ENCODE measurements at places on chromosomes 2 and 18.
A peak's percentile ranks its signal among the peaks of the same experiment; 100 is the strongest.

DNA sequence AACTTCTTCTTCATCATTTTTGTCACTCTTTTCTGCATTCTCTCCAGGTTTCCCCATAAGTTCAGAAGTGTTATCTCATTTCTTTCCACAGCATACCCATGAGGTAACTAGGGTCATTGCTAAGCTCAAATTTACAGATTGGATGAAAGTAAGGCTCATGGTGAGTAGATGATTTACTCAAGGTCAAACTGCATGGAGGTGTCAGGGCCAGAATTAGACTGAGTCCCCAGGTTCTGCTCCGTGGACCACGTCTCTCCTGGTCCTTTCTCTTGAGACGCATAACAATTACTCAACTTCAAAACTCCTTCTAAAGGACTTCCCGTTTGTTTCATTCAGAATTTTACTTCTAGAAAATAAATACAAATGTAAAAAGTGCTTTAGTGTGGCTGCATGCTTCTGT lies 43.4 kb downstream of the SMIM21 start:
- DNase-seq = no peak

- DNase-seq = no peak
Measured at GRCh38 chr2:134253804-134254203, at the start of gene MGAT5. Gene MGAT5 (plus strand): TSS chr2:134254072. CDS start chr2:134254404, 332 bp downstream.

DNA sequence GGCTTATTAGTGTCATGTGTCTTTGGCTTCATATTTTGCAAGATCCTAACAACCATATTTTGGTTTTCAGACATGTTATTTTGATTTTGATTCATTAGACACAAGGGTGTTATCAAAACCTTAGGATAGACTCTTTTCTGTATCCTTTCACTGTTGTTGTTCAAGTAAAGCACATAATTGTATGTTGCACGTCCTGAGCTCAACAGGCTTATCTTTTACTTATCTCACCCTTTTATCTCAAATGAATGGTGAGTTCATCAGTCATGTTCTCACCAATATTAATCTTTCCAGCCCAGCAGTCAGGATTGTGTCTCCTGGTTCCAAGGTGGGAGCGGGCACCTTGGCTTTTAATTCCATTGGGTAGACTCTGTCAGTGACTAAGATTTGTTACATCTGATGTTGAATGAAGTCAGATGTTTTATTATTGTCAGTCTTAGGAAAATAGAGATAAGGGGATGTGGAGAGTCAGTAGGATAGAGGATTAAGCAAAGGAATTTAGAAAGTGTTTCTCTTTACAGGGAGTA lies 11.9 kb downstream of the GPN1 start:
- no peak for DNase-seq

- DNase-seq = no peak
Measured at GRCh38 chr2:231622963-231623362, 30.3 kb downstream of the TEX44 start.

DNA sequence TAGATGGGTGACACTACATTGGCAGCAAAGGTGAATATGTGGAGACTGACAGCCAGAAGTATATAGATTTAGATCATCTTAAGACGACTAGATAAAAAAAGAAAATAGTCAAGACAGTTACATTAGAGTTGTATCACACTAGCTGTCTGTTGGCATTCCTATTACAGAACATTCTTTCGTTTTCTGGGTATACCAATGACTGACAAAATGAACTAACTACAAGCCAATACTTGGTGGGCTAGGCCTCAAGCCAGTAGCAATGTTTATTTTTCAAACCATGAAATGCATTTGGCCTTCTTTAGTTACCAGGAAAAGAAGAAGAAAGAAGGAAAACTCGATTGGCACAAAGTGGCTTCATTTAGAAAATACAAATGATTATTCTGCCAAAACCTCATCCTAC lies 944.9 kb upstream of the ZEB2 start:
- DNase-seq = no peak

- no peak for DNase-seq
Measured at GRCh38 chr18:49802623-49803022, 10.7 kb downstream of the ACAA2 start.

- DNase-seq = no peak
Measured at GRCh38 chr2:152555048-152555447, 162.2 kb downstream of the PRPF40A start.

DNA sequence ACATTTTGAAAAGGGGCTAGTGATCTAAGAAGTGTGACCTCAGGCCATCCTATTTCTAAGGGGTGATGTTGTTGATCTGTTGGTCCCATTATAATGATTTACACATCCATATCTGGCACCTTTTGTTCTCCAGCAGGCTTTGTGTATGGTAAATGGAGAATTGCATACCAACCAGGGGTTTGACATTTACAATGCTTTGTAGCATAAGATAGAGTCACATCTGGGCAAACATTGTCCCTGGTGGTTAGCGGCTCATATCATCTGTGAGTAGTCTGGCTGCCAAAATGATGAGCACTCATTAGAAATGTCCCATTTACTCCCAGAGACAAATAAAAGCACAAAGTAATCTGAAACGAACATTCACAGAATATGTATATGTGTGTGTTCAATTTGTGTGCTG lies 1775.5 kb upstream of the CELF4 start:
- DNase-seq = no peak

DNA sequence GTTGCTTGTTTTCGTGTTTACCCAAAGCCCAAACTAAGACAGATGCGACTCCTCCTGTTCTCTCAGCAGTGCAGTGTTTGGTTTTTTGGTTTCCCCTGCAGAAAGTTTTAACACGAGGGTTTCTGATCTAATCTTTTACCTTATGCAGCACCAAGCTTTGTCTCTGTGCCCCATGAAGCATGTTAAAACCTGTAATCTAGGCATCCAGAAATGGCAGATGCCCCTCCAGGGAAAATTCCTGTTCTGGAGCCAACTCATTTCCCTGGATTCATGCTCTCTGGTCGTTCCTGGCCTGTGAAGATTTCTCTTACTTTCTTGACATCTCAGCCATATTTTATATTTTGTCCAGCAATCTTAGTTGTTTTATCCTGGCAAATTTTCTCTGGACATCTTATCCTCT lies 91.5 kb downstream of the LTBP1 start:
- no peak for DNase-seq

DNA sequence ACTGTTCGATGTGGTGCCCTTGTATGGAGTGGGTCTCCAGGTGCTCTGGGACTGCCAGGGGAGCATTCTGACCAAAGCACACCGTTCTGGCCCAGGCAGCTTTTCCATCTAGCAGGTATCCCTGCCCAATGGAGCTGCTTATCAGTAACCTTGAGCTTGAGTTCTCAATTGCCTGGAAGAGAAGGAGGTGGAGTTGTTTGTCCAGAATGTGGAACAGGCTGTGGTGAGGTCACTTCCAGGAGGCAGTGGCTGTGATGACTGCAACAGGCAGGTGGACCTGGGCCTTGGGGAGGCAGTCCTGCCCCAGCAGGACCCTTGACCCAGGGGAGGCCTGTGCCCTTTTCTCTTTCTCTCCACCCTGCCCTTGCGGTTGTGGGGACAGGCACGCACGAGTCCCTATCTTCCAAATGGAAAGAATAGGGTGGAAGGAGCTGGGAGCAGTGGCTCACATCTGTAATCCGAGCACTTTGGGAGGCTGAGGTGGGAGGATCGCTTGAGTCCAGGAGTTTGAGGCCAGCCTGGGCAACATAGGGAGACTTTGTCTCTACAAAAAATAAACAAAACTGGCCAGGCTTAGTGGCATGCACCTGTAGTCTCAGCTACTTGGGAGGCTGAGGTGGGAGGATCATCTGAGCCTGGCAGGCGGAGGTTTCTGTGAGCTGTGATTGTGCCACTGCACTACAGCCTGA lies 66.2 kb upstream of the MCFD2 start:
- no peak for DNase-seq

- peak; percentile 77 for DNase-seq
Measured at GRCh38 chr2:151637271-151637781, 97.0 kb downstream of the NEB start.

GRCh38 chr2:3596901-3597417 lies 2.0 kb downstream of the COLEC11 start:
- no peak for DNase-seq

DNA sequence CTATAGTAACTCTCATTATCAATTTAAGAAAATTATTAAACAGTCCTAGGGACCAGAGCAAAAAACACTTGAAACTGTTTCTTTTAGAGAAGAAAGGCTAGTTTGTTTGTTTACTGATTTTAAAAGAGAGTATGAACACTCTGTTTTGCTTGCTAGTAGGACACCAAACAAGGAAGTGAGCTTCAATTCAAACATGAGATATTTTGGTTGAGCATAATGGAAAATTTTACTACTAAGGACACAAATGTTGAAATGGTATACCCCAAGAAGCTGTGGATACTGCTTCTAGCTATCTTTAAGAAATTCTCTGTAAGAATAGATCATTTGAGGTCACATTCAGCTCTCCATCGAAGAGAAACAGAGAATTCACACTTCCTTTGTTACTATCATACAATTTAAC lies 216.3 kb upstream of the SMAD7 start:
- DNase-seq = no peak

GRCh38 chr2:158969162-158969714 lies 798 bp downstream of the TANC1 start:
- DNase-seq = no peak

- DNase-seq = no peak
Measured at GRCh38 chr2:210147614-210148013, 23.6 kb downstream of the KANSL1L start.

GRCh38 chr2:22279541-22279940 lies 1105.4 kb upstream of the KLHL29 start:
- DNase-seq = no peak

- no peak for DNase-seq
Measured at GRCh38 chr18:57772387-57772799, 30.7 kb downstream of the ATP8B1 start.

GRCh38 chr18:3451183-3451988 lies 1.4 kb downstream of the TGIF1 start:
- peak; percentile 96 for DNase-seq

GRCh38 chr2:32882816-32883810 lies 63.6 kb upstream of the LTBP1 start:
- no peak for DNase-seq

DNA sequence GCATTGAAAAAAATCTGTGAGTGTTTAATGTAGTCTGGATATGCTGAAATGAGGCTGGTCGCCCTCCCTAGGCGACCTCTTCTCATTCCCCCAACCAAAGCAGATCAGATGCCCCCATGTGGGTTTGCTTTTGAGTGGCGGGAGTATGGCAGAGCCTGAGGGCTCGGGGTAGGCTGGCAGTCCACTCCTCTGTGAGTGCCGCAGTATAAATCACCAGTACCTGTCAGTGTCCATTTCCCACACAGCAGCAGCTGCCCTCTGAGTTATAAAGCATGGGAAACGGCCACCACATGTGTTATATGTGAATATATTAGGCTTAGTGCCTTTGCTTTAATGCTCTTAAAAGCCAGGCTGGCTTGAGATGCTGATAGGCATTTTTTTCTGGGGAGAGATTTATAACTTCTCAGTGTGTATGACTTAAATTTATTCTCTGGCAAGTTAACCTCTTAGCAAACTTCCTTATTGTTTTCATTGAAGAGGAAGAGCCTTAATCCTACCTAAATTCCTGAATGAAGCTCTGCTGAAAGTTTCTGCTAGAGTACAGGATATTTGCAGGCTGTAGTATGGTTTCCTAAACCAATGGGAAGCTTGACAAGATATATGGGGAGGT lies 3.8 kb downstream of the DCC start:
- no peak for DNase-seq

- no peak for DNase-seq
Measured at GRCh38 chr18:8235894-8236293, 373.3 kb upstream of the RAB12 start.

DNA sequence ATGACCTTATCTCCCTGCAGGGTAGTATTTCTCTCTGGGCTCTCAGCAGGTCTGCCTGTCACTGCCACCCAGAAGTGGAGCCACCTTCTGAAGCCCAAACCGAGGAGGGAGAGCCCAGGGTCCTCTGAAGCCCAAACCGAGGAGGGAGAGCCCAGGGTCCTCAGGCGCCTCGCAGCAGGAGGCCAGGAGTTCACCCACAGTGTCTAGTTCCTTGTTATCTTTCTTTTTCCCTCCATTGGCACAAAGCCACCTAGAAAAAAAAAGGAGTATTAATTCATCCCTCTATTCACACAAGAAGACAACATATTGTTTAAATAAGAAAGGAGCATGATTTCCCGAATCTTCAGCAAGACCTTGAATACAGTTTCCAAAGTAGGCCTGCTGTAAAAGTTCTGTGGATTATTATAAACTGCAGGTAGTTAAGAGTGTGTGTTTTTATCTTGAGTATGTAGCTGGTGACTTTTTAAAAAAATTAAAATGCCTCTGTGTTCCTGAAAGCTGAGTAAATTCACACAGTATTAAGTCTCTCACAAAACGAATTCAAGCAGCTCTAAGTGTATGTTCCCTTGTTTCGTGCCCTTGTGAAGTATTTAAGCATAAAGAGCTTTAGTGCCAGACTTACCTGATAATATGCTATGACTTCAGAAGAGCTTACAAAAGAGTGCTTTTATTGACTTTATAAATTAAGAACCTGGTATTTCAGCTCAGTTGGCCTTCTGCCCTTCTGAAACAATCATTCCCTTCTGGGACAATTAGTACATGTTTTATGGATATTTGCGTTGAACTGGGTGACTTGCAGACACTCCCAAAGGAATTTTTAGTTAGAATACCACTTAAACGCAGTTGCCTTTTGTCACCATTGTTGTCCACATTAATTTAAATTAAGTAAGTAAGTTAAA lies 11.7 kb upstream of the GRHL1 start:
- DNase-seq = no peak

GRCh38 chr2:31202041-31202440 lies 15.3 kb downstream of the CAPN14 start:
- no peak for DNase-seq

DNA sequence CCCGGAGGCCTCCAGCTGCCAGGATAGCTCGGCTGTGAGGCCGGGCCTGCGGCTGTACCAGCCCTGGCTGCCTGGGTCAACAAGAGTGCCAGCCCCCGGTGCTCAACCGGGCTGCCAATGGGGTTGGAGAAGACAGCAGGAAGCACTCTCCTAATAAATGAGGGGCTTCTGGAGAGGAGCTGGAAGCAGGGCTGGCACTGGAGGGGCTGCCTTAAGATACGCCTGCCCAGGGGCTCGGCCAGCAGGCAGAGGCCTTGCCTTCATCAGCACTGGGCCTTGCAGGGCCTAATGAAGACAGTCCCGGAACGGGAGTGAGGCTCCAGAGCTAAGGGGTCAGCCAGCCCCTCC lies 73.6 kb downstream of the TEX51 start:
- no peak for DNase-seq

GRCh38 chr18:60746491-60746890 lies 373.9 kb upstream of the MC4R start:
- DNase-seq = no peak

DNA sequence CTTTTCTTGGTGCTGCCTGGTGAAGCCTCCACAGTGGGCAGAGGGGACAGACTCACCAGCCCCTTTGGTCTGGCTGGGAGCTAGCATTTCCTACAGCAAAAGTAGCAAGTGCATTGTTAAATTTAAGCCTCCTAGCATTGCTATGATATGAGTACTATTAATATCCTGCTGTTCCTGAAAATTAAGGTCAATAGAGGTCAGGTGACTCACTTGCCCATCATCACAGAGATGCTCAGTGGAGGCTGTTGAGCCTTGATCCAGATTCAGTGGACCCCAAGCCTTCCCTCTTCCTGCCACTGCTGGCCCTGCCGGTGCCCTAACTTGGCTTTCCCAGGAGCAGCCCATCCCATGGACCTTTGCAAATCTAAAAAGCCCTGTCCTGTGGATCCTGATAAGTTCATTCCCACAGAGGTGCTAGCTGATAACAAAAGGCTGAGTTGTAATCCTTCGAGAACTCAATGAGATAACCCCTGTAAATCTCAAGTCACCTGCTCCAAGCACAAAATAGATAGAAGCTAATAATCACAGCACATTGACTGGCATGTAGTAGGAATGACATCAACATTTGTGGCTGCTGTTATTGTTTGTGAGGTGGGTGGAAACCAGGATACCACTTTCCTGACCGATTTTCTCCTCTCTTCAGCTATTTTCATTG lies 84.4 kb downstream of the THNSL2 start:
- no peak for DNase-seq

Measured in CD4-positive, alpha-beta T cell treated with Interleukin-4 for 4 hours (primary cell).